ENCODE measurements at places on chromosomes 11 and 22. TPM values are rescaled to one million over a fixed set of nuclear protein-coding genes. Genes with fewer than 3 reads are reported as not detected.

DNA sequence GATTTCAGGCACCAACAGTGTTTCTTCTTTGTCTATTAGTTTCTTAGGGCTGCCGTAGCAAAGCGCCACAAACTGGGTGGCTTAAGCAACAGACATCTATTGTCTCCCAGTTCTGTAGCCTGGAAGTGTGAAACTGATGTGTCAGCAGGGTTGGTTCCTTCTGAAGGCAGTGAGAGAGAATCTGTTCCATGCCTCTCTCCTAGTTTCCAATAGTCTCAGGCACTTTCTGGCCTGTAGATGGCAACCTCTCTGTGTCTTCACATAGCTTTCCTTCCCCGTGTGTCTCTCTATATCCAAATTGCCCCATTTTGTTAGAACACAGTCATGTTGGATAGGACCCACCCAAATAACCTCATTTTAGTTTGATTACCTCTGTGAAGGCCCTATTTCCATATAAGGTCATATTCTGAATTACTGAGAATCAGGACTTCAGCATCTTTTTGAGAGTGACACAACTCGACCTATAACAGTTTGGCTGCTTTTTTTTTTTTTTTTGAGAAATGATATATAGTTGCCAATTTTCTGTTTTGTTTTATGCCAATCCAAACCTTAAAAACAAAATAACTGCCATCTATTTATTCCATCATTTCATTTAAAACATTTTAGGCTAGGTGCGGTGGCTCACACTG is 108.2 kb downstream of the SLC36A4 start:
- DNase-seq = peak; percentile 54

DNA sequence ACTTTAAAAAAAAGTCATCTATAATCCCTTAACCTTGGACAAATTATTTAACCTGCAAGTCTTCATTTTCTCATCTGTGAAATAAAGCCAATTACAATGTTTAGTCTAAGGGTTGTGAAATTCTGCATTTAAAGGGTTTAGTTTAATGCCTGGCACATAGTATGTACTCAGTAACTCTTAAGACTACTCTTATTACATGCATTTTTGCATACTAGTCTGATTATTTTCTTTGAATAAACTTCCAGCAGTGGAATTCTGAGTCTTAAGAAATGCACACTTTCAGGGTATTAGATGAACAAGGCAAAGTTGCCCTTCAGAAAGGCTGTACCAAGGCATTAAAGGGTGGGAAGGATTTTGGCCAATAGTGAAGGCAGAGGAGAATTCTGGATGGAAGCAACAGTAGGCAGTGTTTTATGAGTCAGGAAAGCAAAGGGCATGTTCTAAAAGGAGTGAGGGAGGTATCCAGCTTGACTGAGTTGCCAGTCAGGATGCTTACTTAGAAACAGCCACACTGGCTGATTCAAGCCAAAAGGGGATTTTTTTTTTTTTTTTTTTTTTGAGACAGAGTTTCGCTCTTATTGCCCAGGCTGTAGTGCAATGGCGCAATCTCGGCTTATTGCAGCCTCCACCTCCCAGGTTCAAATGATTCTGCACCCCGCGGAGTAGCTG is 50.5 kb downstream of the SWAP70 start:
- DNase-seq = no peak

- DNase-seq = no peak
Measured at GRCh38 chr11:104089481-104089880, 53.0 kb downstream of the DDI1 start.

The MRGPRX4 gene
- total RNA-seq = not detected

GRCh38 chr22:38828191-38828590 is 15.6 kb downstream of the NPTXR start:
- DNase-seq = no peak

DNA sequence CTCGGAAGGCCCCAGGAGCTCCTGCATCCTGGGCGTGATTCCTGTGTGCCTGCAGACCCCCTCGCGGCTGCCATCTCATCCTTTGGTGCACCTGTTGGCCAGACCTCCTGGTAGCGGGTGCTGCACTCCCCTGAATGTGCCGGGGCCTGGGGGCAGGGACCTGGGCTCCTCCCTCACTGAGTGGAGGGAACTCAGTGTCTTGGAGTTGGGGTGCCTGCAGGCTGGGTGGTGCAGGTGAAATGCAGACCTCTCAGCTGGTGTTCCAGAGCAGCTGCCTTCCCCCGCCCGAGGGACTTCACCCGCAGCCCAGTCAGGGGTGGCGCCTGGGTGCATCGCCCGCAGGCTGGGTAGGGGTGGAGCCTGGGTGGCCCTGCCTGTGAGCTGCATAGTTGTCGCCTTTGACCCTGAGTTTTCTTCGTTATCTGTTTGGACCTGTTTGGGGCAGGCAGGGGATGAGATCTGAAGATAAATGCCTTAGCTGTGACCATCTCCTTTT is 31.4 kb downstream of the LRP5 start:
- peak; percentile 49 for DNase-seq

DNA sequence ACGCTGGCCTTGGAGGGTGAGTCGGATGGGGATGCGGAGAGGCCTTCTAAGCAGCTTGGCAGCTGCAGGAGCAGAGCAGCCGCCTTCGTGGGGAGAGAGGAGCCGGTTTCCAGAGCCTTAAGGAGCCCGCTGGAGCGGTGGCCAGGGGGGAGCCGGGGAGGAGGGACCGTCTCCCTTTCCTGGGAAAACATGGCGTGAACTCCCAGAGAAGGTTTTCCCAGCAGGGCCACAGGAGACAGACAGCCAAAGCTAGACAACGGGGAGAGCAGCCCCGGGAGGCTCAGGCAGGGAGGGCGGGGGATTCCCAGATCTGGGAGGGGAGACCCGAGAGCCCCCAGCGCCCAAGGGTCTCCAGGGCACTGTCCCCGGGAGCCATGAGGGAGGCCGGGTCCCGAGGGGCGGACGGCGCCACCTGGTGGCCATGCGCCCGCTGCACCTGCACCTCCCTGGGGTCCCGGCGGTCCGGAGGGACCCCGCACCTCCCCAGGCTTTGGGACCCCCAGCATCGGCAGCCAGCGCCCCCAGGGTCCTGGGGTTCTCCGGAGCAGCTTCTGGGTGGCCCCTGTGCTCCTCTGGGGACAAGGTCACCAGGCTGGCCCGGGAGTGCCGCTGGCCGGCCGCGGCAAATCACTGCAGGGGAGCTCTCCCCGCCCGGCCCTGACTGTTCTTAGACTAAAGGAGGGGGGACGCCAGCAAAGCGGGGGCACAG is 2.4 kb upstream of the SYT8 start:
- DNase-seq = peak; percentile 75

The ARHGAP8 gene
- total RNA-seq = 24.0 TPM

- no peak for DNase-seq
Measured at GRCh38 chr11:98227278-98227677, 793.5 kb upstream of the CNTN5 start.

The CNGA4 gene
- total RNA-seq = 0.17 TPM

DNA sequence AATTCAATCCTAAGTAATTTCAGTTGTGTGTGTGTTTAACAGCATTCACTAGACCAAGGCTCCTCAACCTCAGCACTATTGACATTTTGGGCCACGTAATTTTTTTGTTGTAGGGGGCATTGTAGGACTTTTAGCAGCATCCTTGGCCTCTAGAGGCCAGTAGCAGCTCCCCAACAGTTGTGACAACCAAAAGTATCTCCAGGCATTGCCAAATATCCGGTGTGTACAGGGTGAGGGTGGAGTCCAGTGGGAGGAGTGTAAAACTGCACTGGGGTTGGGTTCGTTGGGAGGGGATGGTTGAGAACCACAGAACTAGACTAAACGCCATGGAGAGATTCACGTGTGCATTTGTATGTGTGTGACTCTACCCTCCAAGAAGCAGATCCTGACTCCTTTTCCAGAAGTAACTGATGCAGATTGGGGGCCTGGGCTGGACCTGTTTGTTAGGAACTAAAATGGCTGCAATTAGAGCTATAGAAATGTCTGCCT is 5.9 kb upstream of the PHF21A start:
- DNase-seq = no peak

DNA sequence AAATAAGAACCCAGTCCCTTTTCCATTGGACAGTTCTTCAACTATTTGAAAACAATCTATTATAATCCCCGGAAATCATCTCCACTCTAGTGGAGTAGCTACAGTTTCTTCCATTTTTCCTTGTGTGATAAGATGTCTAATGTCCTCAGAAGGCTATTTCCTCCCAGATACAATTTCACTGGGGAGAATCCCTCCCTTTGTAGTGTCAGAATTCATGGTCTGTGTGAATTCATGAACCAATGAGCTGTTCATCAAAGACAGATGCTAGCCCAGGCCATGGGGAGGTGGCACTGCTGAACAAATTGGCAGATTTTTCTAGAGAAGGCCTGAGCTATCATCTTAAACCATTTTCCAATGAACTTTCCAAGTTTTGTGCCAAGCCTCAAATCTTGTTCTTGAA is 45.4 kb downstream of the MPPED2 start:
- DNase-seq = no peak

DNA sequence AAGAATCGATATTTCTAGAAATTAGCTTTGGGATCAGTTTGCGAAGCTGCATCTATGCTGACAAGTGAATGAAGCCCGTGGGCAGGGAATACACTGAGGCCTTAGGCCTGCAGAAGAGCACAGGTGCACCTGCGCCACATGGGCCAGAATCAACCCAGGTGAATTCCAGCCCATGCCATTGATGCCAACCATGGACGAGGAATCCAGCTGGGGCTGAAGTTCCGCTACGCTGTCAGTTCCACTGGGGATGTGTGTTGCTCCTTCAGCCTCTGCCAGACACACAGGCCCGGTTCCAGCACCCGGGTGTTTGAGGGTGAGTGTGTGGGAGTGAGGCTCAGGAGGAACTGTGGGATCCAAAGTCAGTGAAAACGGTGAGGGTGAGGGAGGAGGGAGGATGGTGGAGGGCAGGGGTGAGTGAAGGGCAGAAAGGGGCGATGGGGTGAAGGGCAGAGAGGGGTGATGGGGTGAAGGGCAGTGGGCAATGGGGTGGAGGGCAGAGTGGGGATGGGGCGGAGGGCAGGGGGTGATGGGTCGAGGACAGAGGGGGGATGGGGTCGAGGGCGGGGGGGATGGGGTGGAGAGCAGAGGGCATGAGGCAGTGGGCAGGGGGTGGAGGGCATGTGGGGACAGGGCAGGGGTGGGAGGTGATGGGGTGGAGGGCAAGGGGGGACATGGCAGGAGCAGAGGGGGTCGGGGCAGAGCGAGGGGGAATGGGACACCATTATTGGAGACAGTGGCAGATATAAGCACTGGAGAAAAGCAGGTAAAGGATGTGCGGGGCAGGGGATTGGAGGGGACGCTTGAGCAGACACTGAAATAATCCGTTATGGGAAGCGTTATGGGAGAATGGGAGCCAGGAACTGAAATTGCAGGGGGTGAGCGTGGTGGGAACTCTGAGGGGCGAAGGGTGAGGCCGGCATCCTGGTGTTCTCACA is 931.6 kb downstream of the BRD1 start:
- DNase-seq = no peak

GRCh38 chr22:42994917-42995562 is 19.9 kb downstream of the PACSIN2 start:
- peak; percentile 87 for DNase-seq

- DNase-seq = no peak
Measured at GRCh38 chr22:45738206-45738605, 66.6 kb downstream of the ATXN10 start.

- no peak for DNase-seq
Measured at GRCh38 chr22:29341056-29341848, 25.8 kb upstream of the RASL10A start.

GRCh38 chr22:46113910-46114517 is 36.3 kb upstream of the PPARA start:
- DNase-seq = no peak

DNA sequence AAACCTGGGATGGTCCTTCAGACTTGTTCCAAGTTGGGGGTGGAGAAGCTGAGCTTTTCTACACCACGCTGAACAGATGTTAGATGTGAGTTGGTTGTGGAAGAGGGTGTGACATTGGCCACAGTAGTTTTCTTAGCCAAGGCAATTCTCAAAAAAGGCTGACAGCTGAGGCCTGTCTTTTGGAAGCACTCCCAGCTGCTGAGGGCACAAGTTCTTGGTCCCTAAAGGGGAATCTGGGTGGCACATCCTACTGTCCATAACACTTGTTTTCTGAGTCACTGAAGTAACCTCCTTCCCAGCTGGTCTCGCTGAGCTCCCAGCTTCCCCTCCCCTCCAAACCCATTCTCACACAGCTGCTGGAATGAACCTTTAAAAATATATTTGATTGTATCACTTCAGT is 375.7 kb upstream of the KIRREL3 start:
- no peak for DNase-seq

The OR52I1 gene
- total RNA-seq = not detected

GRCh38 chr11:45337583-45338360 is 51.6 kb upstream of the SYT13 start:
- DNase-seq = no peak

The SPI1 gene
- total RNA-seq = 1.1 TPM

- no peak for DNase-seq
Measured at GRCh38 chr22:27558658-27559371, 242.7 kb downstream of the MN1 start.

DNA sequence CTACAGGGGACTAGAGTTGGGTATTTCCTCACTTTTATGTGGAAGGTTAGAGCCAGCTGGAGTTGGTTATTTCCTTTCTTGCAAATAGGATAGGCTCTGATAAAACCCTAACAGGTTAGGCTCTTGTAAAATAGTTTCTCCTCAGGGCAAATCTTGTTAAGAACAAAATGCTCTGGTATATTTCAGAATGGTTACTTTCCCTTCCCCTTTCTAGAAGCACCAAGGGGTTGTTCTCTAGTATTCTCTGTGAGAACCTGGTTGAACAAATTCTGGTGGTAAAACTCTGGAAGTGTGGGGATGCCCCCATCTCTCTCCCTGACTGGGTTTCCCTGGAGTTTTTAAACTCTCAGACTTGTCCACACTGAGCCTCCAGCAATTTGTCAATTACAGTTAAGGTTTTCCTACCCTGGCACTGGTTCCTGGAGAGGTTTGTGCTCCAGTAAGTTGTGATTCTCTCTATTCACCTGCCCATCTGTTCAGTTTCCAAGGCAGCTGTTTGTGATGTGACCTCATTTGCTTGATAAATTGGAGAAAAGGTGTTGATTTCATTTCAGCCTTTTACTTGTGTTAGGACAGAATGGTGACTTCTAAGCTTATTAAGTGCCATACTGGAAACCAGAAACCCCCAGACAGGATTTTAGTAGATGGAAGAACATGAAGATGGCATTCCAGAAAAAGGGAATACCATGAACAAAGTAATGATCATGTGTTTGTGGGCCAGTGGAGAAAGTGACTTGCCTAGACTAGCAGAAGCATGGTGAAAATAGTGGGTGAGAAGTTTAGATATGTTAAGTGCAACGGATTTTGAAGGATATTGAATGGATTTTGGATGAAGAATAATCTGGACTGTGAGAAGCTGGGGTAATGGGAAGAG is 64.6 kb downstream of the EXT2 start:
- DNase-seq = no peak

The ZNF214 gene
- 3.3 TPM for total RNA-seq

DNA sequence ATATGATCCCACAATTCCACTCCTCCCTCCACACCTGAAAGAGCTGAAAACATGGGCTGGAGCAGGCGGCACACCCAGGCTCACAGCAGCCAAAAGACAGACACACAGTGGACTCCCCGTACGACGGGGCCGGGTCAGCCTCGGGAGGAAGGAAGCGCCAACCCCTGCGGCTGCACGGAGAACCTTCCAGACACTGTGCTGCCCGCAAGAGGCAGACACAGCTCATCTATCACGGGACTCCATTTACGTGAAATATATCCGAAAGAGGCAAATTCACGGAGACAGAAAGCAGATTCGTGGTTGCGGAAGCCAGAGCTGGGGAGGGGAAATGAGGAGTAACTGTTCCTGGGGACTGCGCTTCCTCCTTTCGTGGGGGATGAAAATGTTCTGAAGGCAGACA is 165.0 kb downstream of the BRD1 start:
- no peak for DNase-seq

The TPCN2 gene
- total RNA-seq = 12.9 TPM

The CD3G gene
- 1.1 TPM for total RNA-seq

The CHRM1 gene
- not detected for total RNA-seq

- peak; percentile 89 for DNase-seq
Measured at GRCh38 chr11:45285930-45286632, at the start of gene SYT13. Gene SYT13 (minus strand): TSS chr11:45286341. CDS start chr11:45286207, 134 bp downstream.

Data from hepatocyte (in vitro differentiated cells).